ENCODE measurements at places on chromosomes 7 and 10. TPM values are rescaled to one million over a fixed set of nuclear protein-coding genes. Genes with fewer than 3 reads are reported as not detected.

DNA sequence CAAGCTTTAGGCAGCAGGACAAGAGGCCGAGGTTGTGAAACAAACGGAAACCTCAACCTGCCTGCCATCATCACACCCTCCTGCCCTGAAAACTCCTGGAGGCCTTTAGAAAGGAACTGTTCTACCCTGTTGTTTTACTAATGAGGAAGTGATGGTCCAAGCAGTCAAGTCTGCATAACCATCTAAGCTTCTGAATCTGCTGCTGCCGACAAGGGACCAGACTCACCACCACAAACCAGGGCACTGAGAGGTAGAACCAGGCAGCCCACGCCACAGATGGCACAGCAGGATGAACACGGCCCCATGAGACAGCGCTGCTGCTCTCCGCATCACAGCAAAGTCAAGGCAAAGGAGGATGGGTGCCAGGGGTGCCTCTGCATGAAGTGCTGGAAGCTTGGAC lies 209.4 kb downstream of the CELF2 start:
- H3K27ac ChIP-seq = peak overlapping the region; percentile 59
- H3K4me3 ChIP-seq = peak overlapping the region; percentile 31
- H3K27me3 ChIP-seq = no peaks in the 10 kb centered on the region
- H3K4me1 ChIP-seq = peaks cover 83% of the 10 kb centered on the region
- DNase-seq = no peak
- H3K36me3 ChIP-seq = peaks cover 10% of the 10 kb centered on the region

DNA sequence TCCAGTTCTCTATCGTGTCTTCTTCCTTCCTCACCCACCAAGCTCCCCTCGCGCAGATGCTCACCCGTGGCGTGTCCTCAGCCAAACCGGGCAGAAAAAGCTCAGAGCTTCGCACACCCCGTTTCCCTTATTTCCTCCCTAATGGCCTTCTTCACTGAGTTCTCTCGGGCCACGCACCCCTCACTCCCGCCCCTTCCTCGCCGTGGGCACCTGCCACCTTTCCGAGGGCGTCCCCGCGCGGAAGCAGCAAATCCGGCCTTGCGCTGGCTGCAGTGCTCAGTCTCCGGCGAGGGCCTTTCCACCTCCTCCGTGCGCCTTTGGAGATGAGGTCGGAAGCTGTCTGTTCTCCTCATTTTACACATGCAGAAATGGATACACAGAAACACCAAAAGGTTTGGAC lies 12.4 kb upstream of the CALML3 start:
- DNase-seq = no peak
- no peaks in the 10 kb centered on the region for H3K27me3 ChIP-seq
- no peak overlapping the region for H3K4me3 ChIP-seq
- H3K4me1 ChIP-seq = no peaks in the 10 kb centered on the region
- H3K27ac ChIP-seq = no peak overlapping the region
- H3K36me3 ChIP-seq = no peaks in the 10 kb centered on the region

- no peak overlapping the region for H3K27ac ChIP-seq
- no peak overlapping the region for H3K4me3 ChIP-seq
- H3K36me3 ChIP-seq = no peaks in the 10 kb centered on the region
Observed at GRCh38 chr10:35552650-35553342, 52.3 kb upstream of the GJD4 start.

DNA sequence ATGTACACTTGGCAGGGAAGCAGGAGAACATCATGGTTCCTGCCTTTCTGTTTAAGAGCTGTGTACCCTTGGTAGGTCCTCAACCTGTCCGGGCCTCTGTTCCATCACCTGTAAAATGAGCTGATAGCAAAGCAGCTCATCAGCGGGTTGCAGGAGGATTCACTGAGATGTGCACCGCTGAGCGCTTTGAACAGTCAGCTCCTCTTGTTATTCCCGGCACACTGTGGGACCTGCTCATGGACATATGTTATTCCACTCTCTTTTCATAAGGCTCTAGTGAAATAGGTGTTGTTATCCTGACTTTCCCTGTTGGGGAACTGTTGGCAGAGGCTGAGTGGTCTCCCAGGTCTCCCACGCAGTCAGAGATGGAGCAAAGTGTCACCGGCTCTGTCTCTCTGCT lies 497.5 kb upstream of the ZMIZ1 start:
- DNase-seq = no peak
- H3K27me3 ChIP-seq = no peaks in the 10 kb centered on the region
- H3K36me3 ChIP-seq = no peaks in the 10 kb centered on the region
- H3K27ac ChIP-seq = no peak overlapping the region

- no peak overlapping the region for H3K4me3 ChIP-seq
- no peaks in the 10 kb centered on the region for H3K36me3 ChIP-seq
- DNase-seq = no peak
- no peak overlapping the region for H3K27ac ChIP-seq
- H3K4me1 ChIP-seq = no peaks in the 10 kb centered on the region
Observed at GRCh38 chr10:123988694-123989093, 97.1 kb upstream of the CPXM2 start.

GRCh38 chr7:91233212-91233611 lies 31.0 kb upstream of the FZD1 start:
- no peak overlapping the region for H3K27ac ChIP-seq
- H3K27me3 ChIP-seq = no peaks in the 10 kb centered on the region
- H3K36me3 ChIP-seq = no peaks in the 10 kb centered on the region
- H3K4me3 ChIP-seq = no peak overlapping the region
- no peaks in the 10 kb centered on the region for H3K4me1 ChIP-seq

- peaks cover 4% of the 10 kb centered on the region for H3K4me1 ChIP-seq
- no peak overlapping the region for H3K27ac ChIP-seq
- no peaks in the 10 kb centered on the region for H3K27me3 ChIP-seq
- DNase-seq = no peak
- H3K36me3 ChIP-seq = no peaks in the 10 kb centered on the region
Observed at GRCh38 chr10:67767244-67767643, 70.7 kb downstream of the DNAJC12 start.

DNA sequence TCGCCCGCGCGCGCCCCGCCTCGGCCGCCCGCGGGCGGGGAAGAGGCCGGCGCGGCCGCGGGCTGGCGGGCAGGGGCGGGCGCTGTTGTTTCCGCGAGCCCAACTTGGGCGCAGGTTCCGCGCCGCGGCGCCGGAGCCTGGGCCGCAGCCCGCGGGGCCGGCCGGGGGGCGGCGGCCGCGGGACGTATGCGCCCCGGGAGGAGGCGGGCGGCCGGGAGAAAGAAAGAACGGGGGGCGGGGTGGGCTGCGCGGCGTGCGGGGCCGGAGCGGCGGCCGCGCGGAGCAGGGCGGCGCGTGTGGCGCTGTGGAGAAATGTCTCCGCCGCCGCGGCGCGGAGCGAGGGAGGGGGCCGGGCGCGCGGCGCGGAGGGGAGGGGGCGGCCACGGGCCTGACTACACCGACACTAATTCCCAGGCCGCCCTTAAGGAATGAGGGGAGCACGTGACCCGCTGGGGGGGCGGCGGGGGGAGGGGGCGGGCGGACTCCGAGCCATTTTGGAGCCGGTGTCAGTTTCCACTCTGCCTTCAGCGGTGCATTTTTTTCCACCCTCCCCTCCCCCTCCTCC lies at the start of gene BMI1:
TSS of gene BMI1 (plus strand) at position 509 of the 565 bp plus-strand sequence. CDS start 5,351 bp downstream, outside the sequence.
- peak within 1 kb of the TSS; percentile 58 for H3K4me3 ChIP-seq
- H3K27ac ChIP-seq = peak within 1 kb of the TSS; percentile 77
- peaks cover 13% of the 10 kb centered on the region for H3K27me3 ChIP-seq
- DNase-seq = peak; percentile 68

DNA sequence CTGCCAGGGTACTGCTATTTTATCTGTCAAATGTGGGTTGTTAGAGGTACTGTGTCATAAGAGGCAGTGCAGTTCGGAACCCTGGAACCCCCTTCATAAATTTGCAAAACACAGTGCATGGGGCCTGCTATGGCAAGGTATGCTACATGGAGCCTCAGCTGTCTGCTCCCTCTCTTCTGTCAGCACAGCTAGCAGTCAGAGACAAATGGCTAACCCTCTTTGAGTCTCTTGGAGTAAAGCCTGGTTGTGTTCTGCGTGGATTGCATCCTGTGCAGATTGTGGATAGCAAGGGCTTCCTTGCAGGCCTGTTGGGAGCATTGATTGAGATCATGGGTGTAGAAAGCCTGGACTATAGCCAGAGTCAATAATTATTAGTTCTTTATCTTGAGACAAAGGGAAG lies 397.8 kb downstream of the AUTS2 start:
- H3K27ac ChIP-seq = no peak overlapping the region
- no peaks in the 10 kb centered on the region for H3K4me1 ChIP-seq
- no peaks in the 10 kb centered on the region for H3K36me3 ChIP-seq
- H3K4me3 ChIP-seq = no peak overlapping the region
- DNase-seq = no peak
- H3K27me3 ChIP-seq = no peaks in the 10 kb centered on the region

GRCh38 chr10:5917305-5917704 lies 27.3 kb downstream of the FBH1 start:
- H3K4me3 ChIP-seq = no peak overlapping the region
- H3K27me3 ChIP-seq = no peaks in the 10 kb centered on the region
- H3K27ac ChIP-seq = no peak overlapping the region
- H3K36me3 ChIP-seq = peaks cover 7% of the 10 kb centered on the region
- no peaks in the 10 kb centered on the region for H3K4me1 ChIP-seq

GRCh38 chr7:101590663-101591435 lies 38.2 kb downstream of the MYL10 start:
- H3K36me3 ChIP-seq = no peaks in the 10 kb centered on the region
- no peaks in the 10 kb centered on the region for H3K27me3 ChIP-seq
- no peak for DNase-seq
- H3K4me3 ChIP-seq = no peak overlapping the region

GRCh38 chr7:77923419-77923818 lies 124.8 kb downstream of the PHTF2 start:
- peaks cover 4% of the 10 kb centered on the region for H3K36me3 ChIP-seq
- H3K27me3 ChIP-seq = no peaks in the 10 kb centered on the region
- H3K4me1 ChIP-seq = no peaks in the 10 kb centered on the region
- DNase-seq = no peak
- H3K4me3 ChIP-seq = no peak overlapping the region
- H3K27ac ChIP-seq = no peak overlapping the region

DNA sequence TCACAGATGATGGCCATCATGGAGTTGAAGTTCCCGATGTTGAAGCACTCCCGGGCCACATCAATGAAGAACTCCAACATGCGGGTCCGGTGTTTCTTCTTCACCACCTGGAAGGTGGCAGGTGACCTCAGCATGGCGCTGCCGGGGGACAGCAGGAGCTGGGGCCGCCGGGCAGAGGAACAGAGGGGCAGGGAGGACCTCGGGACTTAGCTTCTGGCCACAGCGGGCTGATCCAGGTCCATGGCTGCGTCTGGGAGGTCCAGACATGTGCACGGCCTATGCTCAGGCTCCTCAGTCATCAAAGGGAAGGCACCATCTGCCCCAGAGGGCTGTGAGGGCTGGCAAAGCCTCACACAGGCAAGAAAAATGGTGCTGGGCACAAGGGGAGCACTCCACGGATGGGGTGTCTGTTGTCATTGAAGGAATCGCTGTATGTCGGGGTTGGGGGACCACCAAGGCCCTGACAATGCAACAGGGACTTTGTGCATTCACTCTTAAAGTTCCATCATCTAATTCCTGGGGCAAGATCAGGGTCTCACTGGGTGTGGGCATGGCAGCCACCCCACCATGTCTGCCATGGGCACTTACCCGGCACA lies 60.9 kb downstream of the CSGALNACT2 start:
- no peaks in the 10 kb centered on the region for H3K27me3 ChIP-seq
- DNase-seq = no peak
- H3K4me1 ChIP-seq = no peaks in the 10 kb centered on the region
- H3K27ac ChIP-seq = no peak overlapping the region
- H3K4me3 ChIP-seq = no peak overlapping the region

- no peaks in the 10 kb centered on the region for H3K27me3 ChIP-seq
- H3K4me1 ChIP-seq = no peaks in the 10 kb centered on the region
- DNase-seq = no peak
- no peak overlapping the region for H3K4me3 ChIP-seq
- no peaks in the 10 kb centered on the region for H3K36me3 ChIP-seq
Observed at GRCh38 chr7:131538071-131538812, 18.2 kb downstream of the PODXL start.

GRCh38 chr7:2010101-2010500 lies 222.6 kb downstream of the MAD1L1 start:
- no peaks in the 10 kb centered on the region for H3K27me3 ChIP-seq
- no peak for DNase-seq
- no peak overlapping the region for H3K27ac ChIP-seq
- H3K4me1 ChIP-seq = no peaks in the 10 kb centered on the region
- no peak overlapping the region for H3K4me3 ChIP-seq
- H3K36me3 ChIP-seq = no peaks in the 10 kb centered on the region

- H3K4me1 ChIP-seq = no peaks in the 10 kb centered on the region
- no peak overlapping the region for H3K4me3 ChIP-seq
- H3K27me3 ChIP-seq = no peaks in the 10 kb centered on the region
- no peaks in the 10 kb centered on the region for H3K36me3 ChIP-seq
- no peak overlapping the region for H3K27ac ChIP-seq
Observed at GRCh38 chr7:118583641-118584040, 359.1 kb downstream of the ANKRD7 start.

GRCh38 chr7:122802301-122802751 lies 83.9 kb downstream of the CADPS2 start:
- no peak overlapping the region for H3K4me3 ChIP-seq
- DNase-seq = no peak
- H3K27ac ChIP-seq = no peak overlapping the region
- no peaks in the 10 kb centered on the region for H3K36me3 ChIP-seq

GRCh38 chr7:25316366-25316765 lies 88.1 kb upstream of the NPVF start:
- no peaks in the 10 kb centered on the region for H3K36me3 ChIP-seq
- no peaks in the 10 kb centered on the region for H3K27me3 ChIP-seq
- H3K4me3 ChIP-seq = no peak overlapping the region
- no peak for DNase-seq

DNA sequence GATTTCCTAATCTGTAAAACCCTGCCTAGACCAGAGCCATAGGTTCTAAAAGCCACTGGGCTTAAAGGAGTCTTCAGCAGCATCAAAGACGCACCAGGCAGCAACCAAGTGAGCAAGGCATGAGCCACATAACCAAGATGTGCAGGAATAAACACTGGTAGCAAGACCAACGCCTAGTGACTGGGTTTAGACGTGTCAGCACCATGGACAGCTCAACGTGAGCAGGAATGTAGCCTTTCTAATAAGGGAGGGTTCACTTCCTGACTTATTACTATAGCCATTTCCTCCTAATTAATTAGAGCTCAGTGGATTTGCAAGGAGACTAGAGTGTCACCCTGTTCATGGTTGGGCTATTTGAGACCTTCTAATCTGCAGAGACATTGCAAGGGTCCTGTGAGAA lies 223.7 kb downstream of the LHFPL3 start:
- H3K36me3 ChIP-seq = no peaks in the 10 kb centered on the region
- DNase-seq = no peak
- H3K27ac ChIP-seq = no peak overlapping the region
- H3K4me3 ChIP-seq = no peak overlapping the region
- H3K27me3 ChIP-seq = no peaks in the 10 kb centered on the region

- H3K4me3 ChIP-seq = no peak overlapping the region
- no peaks in the 10 kb centered on the region for H3K27me3 ChIP-seq
- H3K27ac ChIP-seq = no peak overlapping the region
- no peaks in the 10 kb centered on the region for H3K4me1 ChIP-seq
Observed at GRCh38 chr10:105075031-105075430, 433.9 kb downstream of the SORCS3 start.

- DNase-seq = no peak
- H3K4me1 ChIP-seq = no peaks in the 10 kb centered on the region
- no peak overlapping the region for H3K27ac ChIP-seq
- no peak overlapping the region for H3K4me3 ChIP-seq
- H3K27me3 ChIP-seq = no peaks in the 10 kb centered on the region
Observed at GRCh38 chr10:98301664-98302319, 33.8 kb upstream of the LOXL4 start.

The LRIT1 gene
- total RNA-seq = not detected

The CSTF2T gene
- total RNA-seq = 23.0 TPM

The INHBA gene
- 0.16 TPM for total RNA-seq

The GLCCI1 gene
- total RNA-seq = 39.1 TPM

The TSPAN12 gene
- total RNA-seq = not detected

The PNLIPRP2 gene
- total RNA-seq = not detected

The NEUROD6 gene
- not detected for total RNA-seq

The LRGUK gene
- 1.0 TPM for total RNA-seq

The ANKMY2 gene
- total RNA-seq = 16.4 TPM
